ENCODE measurements at places on chromosomes 1 and 21.

DNA sequence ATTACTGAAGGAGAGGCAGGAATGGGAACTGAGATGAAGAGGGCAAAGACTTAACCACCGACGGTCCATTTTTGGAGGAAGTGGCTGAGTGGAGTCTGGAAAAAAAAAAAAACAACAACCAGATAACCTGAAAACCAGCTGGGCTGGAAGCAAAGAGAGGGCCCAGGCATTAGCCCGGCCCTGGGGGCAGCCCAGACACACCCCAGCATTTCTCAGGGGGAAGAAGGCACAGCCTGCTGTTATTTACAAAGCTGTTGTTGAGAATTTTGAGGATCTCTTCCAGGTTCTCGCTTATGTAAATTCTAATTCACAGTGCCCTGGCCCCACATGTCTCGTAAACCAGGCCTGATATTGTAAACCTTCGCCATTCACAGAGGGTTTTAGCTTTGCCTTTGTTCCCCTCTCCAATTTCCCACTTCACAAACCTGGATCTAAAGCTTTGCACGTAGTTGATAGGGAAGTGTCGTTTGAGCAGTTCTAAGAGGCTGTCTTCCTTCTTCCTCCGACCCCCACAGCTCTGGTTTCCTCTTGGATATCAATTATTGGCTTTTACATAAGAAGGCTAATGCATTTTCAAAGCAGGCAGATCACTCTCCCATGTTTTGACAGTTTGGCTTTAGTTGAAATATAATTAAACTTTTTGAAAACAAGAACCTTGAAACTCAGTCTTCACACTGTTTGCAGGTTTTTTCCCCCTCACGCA lies 161.8 kb upstream of the IRF2BP2 start:
- no peak for DNase-seq

- DNase-seq: no peak
Observed at GRCh38 chr1:77889671-77890070, 1.2 kb downstream of the NEXN start.

GRCh38 chr1:205715628-205716027 lies 34.4 kb downstream of the NUCKS1 start:
- DNase-seq: no peak

DNA sequence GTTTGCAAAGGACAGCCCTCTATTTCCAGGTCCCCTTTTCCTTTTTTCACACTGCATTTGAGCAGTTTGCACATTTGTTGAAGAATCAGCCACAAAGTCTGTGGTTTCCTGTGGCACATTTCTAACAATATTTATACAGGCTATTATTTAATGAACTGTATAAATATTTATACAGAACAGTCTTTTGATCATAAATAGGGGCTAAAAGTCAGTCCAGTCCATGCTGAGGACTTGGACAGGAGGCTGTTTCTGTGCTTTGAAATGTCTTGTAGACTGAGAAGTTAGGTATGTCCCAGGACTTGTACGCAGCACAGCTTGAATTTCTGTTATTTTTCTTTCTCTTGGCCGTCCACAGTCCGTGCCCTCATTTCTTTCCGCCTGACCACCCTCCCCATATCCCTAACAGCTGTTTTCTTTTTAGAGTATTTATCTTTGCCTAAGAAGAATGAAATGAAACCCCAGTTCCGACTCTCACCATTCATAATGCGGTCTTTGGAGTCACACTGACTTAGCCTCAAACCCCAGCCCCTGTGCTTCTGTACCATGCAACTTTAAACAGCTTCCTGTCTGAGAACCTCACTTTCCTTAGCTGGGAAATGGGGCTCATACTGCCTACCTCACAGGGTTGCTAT lies 19.7 kb downstream of the FGGY start:
- DNase-seq: no peak

GRCh38 chr1:112625696-112626095 lies 6.1 kb downstream of the CAPZA1 start:
- no peak for DNase-seq

DNA sequence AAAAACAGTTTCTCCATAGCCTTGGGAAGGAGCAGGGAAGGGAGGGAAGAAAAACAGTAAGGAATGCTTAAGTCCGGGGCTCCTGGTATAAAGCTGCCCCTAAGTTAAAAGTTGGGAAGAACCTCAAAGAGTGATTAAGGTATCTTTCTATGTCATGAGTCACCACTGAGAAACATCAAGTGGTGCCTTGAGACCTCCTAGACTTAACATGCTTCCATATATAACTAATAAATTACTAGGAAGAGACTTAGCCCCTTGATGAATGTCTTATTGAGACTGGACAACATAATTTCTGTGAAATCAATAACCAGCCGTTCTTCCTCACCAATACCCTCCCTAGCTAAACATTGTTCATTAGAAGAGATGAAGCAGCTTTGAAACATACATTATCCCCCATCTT lies 121.8 kb upstream of the SLC44A3 start:
- DNase-seq: no peak

DNA sequence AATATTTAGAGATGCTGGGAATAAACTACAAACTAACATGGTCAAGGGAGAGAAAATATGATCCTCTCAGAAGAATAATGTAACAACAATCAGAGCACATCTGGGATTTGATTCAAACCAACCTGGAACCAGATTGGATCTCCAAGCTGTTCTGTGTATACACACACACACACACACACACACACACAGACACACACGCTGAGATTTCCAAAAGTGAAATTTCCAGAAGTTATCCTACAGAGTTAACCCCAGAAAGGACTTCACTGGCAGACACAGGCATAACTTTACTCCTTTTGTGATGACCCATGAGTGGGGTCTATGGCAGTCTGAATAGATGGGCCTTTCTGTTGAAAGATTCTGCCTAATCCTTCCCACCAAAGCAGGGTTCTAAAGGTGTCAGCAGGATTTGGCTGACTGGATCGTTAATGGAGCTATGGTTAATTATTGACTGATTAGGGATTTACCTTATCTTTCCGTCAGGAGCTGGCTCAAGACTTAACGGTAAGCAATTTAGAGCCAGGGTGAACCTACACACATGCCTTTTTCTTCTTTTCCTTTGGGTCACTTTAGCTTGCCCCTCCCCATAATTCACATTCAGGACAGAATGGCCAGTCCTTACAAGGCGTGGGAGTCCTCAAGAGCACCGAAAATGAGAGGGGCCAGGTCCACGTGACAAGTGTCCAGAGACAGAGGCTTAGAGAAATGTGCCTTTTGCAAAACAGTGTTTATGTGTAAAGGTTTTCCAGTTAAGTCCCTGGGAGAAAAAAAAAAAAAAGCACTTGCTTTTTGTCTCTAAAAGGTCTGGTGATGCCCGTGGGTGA lies 10.9 kb upstream of the PROX1 start:
- DNase-seq: no peak

GRCh38 chr1:167524651-167525050 lies 6.3 kb upstream of the CD247 start:
- DNase-seq: no peak

- no peak for DNase-seq
Observed at GRCh38 chr1:77958391-77958790, 20.5 kb downstream of the FUBP1 start.

DNA sequence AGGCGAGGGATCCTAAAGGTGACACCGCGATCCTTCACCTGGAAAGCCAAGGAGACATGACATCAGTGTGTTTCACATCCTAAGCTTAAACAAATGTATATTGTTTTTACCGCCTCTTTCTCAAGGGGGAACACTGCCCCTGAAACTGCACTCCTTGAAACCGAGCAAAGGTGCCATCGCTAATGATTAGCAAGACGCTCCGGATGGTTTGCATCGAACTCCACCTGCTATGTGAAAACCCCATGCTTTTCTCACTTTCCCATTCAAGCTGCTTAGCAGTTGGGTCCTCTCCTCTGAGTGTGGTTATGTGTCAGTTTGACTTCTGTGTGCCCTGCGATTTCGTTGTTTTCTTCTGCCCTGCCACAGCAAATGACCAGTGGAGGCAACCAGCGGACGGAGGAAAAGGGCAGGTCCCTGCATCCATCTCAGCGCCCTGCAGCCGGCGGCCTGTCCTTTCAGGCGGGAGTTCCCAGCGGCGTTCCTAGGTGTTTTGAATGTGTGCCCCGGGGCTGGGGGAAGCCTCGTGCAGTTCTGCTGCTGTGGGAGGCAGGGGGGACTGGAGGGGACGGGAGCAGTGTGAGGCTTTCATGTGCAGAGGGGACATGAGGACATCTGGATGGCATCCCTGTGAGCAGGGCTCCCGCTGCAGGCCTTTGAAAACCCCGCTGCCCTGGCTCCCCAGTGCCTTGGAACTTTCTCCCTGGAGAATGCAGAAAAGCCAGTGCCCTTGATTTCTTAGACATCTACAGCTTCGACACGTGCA lies 16.1 kb downstream of the ZBTB18 start:
- no peak for DNase-seq

GRCh38 chr1:6961905-6962477 lies 176.7 kb downstream of the CAMTA1 start:
- DNase-seq: no peak

DNA sequence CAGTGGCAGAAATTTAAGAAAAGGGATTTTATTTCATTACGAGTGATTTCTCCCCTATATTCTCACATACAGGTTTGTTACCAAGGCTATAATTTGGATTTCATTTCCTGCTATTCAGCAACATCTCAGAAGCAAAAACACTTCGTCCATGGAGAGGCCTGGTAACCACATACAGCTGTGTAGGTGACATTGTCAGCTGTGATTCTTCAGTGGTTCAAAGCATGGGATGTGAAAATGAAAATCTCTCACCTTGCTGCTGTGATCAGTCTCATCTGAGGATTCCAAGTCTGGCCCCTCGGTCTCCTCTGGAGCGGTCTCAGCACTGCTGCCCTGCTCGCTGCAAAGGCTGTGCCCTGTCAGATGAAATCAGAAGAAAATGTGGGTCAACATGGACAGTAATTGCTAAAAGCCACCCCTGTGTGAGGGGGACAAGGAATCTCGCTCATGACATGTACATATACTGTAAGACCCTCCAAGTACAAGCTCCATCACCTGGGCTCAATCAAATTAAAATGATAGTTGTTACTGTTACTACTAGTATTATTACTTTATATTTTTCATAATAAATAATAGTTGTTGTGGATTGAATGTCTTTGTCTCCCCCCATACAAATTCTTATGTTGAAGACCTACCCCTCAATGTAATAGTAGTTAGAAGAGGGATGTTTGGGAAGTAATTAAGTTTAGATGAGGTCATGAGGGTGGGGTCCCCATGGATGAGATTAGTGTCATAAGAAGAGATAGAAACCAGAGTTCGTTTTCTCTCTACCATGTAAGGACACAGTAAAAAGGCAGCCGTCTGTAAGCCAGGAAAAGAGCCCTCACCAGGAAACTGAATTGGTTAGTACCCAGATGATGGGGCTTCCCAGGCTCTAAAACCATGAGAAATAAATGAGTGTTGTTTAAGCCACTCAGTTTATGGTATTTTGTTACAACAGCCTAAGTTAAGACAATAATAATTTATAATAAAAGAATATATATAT lies 126.7 kb upstream of the KRTAP19-8 start:
- DNase-seq: no peak

GRCh38 chr1:247287460-247287859 lies 31.6 kb downstream of the VN1R5 start:
- no peak for DNase-seq

- DNase-seq: no peak
Observed at GRCh38 chr1:27301582-27302199, 20.3 kb upstream of the TMEM222 start.

DNA sequence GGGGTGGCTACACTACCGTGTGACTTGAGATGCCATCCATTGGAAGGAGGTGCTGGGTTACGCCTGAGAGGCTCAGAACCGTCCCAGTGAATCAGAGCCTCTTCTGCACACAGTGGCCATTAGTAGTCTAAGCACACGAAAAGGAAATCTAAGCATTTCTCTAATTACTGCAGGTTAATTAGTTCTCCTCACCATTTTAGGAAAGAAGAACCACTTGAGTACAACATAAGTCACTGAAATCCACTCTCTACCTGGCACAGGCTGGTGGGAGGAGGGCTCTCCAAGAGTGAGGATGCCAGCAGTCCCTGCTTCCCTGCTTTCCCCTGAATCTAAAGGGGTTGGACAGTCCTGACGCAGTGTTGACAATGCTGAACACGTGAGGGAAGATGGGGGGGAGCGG lies 606.3 kb downstream of the NPHP4 start:
- no peak for DNase-seq

GRCh38 chr1:234141006-234141405 lies 232.2 kb upstream of the COA6 start:
- DNase-seq: no peak

- no peak for DNase-seq
Observed at GRCh38 chr1:154400381-154400801, 4.8 kb upstream of the IL6R start.

DNA sequence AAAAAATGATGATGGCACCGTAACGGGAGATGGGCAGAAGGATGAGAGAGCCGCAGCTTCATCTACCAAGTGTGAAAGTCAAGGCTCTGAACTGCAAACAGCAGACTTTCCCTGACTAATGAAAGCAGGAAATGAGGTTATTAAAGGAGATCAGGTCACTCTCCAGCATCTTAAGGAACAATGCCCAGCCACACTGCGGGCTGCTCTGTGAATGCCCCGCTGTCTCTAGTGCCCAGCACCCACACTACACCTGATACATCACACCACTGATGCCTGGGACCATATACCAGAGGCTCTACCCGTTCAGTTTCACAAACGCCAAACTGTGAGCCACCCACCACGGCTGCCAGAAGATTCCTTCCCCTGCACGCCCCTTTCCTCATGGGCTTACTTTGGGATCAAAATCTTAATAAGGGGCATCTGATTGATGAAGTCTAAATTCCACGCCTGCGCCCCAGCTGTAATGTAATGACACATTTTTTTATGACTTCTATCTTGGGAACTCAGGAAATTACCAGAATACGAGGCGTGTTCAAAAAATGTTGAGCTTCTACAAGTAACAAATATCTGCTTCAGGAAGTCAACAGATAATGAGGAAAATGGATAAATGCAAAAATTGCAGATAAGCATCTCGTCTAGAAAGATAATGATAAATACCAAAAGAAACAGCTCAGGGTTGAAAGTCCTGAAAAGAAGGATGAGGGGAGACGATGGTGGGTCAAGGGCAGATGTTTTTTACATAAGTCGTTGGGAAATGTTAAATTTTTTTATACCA lies 72.0 kb downstream of the MIS18A start:
- no peak for DNase-seq

DNA sequence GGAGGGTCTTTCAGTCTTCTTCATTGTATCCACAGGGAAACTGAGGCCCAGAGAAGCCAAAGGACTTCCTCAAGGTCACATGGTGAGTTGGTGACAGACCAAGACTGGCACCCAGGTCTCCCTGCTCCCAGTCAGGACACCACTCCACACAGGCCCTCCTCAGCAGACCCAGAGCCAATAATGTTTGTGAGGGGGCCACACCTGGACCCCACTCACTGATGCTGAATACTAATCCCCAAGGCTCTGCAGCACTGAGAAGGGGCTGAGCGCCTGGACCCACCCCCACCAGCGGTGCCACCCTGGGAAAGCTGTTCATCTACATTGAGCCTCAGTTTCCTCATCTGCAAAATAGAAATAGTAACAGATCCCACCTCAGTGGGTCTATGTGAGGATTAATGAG lies 79.5 kb downstream of the GLIS1 start:
- no peak for DNase-seq

DNA sequence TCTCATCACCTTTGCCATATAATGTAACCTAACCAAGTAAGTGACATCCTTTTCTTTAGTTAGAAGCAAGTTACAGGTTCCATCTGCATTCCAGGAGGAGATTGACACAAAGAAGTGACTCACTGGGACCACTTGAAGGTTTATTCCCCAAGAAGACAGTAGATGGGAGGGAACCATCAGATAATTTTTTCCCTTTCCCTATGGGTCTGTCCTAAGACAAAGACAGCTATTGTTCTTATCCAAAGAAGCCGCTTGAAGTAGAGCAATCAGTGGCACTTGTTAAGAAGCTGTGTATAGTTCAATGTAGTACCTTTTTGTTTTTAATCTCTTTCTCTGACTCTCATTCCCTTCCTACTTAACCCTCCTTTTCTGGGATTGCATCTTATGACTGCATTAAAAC lies 139.9 kb upstream of the B3GALT2 start:
- DNase-seq: no peak

- DNase-seq: no peak
Observed at GRCh38 chr1:108575375-108575774, 15.5 kb downstream of the EEIG2 start.

All from cortex of kidney (tissue), 1 donor.